Large intestine (tissue), 12 donors: ENCODE measurements at places on chromosomes 2 and 18. TPM values are rescaled to one million over a fixed set of nuclear protein-coding genes. Genes with fewer than 3 reads are reported as not detected.

- no peak for DNase-seq
Measured at GRCh38 chr2:113169002-113169530, 4.7 kb upstream of the PSD4 start.

DNA sequence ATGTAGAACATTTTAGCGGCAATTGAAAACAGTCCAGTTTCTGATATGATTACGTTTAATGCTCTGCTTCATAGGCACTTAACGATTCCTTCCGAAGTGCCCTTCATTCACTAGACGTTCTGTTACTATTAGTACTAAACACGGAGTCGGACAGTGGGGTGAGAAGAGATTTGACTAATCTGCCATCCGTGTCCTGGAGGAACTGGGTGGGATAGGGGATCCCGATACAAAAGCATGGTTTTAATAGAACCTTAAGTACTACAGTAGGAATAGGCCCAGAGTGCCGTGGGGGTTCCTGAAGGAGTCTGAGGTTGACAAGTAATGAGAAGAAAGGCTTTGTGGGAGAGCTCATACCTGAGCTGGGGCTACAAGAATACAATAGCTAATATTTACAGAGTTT, 631 bp downstream of the MORN2 start:
- no peak for DNase-seq

SERPINB3 gene
- not detected for polyA plus RNA-seq

- DNase-seq: no peak
Measured at GRCh38 chr2:127418300-127419111, at the start of gene PROC. TSS of gene PROC (plus strand) at chr2:127418427. CDS start at chr2:127419943, 1,516 bp downstream.

- no peak for DNase-seq
Measured at GRCh38 chr18:61201511-61201910, 131.7 kb upstream of the CDH20 start.

- no peak for DNase-seq
Measured at GRCh38 chr2:179985163-179985820, 21.8 kb downstream of the CWC22 start.
